ENCODE measurements at places on chromosomes 3 and 15.

GRCh38 chr15:78909791-78910228 lies 35.0 kb downstream of the CTSH start:
- peaks cover 24% of the 10 kb centered on the region for H3K4me1 ChIP-seq
- ATAC-seq: peak; percentile 60
- H3K4me3 ChIP-seq: no peak overlapping the region
- peak overlapping the region; percentile 37 for H3K27ac ChIP-seq
- H3K27me3 ChIP-seq: no peaks in the 10 kb centered on the region

DNA sequence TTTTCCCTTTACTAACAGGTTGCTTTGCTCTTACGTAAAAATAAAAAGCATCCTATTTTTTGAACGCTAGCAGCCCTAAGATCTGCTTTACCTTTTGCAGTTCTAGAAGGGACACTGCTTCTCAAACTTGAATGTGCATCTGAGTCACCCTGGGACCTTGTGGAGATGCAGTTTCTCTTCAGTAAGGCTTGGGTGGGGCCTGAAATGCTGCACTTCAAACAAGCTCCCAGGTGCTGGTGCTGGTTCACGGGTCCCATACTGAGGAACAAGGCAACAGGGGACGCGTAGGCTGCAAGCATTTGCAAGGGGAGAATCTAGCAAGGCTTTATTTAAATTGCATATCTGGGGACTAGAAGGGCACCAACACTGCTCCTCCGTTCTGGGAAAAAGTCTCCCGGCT lies 30.0 kb downstream of the MB21D2 start:
- peak; percentile 39 for ATAC-seq
- peaks cover 11% of the 10 kb centered on the region for H3K36me3 ChIP-seq
- peak overlapping the region; percentile 96 for H3K27ac ChIP-seq
- no peaks in the 10 kb centered on the region for H3K27me3 ChIP-seq
- peaks cover 33% of the 10 kb centered on the region for H3K4me1 ChIP-seq

GRCh38 chr3:86029590-86029989 lies 961.4 kb downstream of the VGLL3 start:
- no peaks in the 10 kb centered on the region for H3K4me1 ChIP-seq
- no peak overlapping the region for H3K4me3 ChIP-seq
- ATAC-seq: no peak
- no peaks in the 10 kb centered on the region for H3K27me3 ChIP-seq
- no peaks in the 10 kb centered on the region for H3K36me3 ChIP-seq

DNA sequence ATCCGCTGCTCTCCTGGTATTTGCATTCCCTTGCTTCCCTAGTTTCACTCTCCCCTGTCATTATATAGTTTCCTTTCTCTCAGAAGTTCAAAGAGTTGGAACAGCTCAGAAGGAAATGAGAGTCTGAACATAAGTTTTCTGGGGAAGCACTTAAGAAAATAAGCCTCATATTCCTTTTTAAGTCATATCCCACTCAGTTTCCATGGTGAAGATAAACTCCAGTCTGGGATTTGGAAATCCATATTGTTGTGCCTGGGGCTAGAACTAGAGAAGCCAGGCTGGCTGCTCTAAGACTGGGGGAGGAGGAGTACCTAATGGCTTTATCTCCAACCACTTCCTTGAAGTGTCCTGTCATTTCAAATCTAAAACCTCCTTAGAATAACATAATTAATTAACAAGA lies 134.2 kb upstream of the ALCAM start:
- no peak overlapping the region for H3K4me3 ChIP-seq
- H3K27me3 ChIP-seq: peaks cover 7% of the 10 kb centered on the region
- H3K27ac ChIP-seq: no peak overlapping the region

- ATAC-seq: no peak
- no peak overlapping the region for H3K4me3 ChIP-seq
- H3K4me1 ChIP-seq: no peaks in the 10 kb centered on the region
- no peaks in the 10 kb centered on the region for H3K36me3 ChIP-seq
Observed at GRCh38 chr15:37070686-37071085, 29.7 kb downstream of the MEIS2 start.

DNA sequence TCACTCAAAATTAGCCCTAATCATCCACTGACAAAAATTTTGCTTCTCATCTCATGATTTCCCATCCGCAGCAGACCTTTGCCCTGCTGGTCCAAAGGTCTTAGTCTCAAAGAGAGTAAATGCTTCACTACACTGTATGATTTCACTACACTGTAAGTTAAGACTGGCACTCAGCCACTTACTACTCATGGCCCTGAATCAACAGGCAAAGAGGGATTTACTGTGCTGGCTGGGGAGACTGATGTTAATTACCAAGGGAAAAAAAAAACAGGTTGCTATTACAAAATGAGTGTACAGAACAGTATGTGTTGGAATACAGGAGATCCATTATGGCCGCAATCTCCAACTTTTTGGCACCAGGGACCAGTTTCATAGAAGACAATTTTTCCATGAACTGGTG lies 214.8 kb downstream of the ZMAT3 start:
- ATAC-seq: no peak
- H3K4me3 ChIP-seq: no peak overlapping the region
- no peaks in the 10 kb centered on the region for H3K36me3 ChIP-seq
- no peak overlapping the region for H3K27ac ChIP-seq
- no peaks in the 10 kb centered on the region for H3K4me1 ChIP-seq
- peaks cover 6% of the 10 kb centered on the region for H3K27me3 ChIP-seq

All from activated T-helper 17 cell treated with anti-CD3 and anti-CD28 coated beads, Interleukin-2, amount 50 U/mL, for 72 hours (primary cell).